ENCODE measurements at places on chromosomes 12 and 14.

DNA sequence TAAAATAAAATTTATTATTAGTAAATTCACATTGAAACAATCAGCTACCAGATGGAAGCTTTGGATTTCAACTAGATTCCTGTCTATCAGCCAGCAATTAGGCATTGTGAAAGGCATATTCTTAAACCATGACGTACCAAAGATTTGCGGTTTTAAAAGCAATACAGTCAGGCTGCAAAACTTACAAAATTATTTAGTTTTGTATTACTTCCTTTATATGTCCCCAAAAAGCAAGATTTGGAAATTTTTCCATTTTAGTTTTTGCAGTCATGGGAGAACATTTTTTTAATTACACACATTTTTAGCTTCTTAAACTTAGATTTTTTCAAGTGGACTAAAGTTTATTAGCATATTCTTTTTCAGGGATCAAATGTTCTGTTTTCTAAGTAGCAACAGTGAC, 225.0 kb upstream of the KITLG start:
- DNase-seq: peak; percentile 63

DNA sequence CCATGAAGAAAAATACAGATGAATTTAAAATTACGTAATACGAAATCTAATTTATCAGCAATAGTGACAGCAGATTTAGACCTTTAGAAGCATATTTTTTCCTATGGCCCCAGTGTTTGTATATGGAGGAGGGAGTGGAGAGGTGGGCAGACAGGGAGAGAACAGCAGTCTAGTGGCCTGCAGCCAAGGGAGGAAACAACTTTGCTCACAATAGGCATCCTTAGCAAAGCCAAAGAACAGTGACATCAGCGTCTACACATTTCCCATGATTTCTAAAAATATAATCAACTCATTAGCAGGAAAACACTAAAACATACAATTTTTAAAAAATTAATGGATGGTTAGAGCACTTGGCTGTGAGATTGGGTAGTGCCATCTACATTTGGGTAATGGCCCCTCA, 622.6 kb upstream of the ATP2B1 start:
- peak; percentile 6 for DNase-seq

- no peak for DNase-seq
Measured at GRCh38 chr14:22715186-22715812, 51.2 kb upstream of the OXA1L start.

DNA sequence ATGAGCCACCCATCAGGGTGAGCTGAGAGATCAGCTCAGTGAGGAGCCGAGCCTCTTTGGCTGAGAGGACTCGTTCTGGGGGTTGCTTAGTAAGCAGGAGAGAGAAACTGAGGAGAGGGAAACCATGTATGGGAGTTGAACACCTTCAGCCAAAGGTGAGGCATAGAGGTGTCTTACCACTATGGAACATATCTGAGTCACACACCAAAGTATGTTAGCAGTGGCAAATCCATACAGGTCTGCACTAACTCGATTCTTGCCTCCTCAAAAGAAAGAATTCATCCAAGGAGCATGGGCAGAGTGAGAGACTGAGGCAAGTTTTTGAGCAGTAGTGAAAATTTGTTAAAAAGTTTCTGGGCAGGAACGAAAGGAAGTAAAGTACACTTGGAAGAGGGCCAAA, 46.7 kb upstream of the RNU6-8 start:
- no peak for DNase-seq

GRCh38 chr12:93006471-93007208, 77.5 kb upstream of the EEA1 start:
- DNase-seq: no peak

- DNase-seq: no peak
Measured at GRCh38 chr12:131357185-131357747, 353.6 kb upstream of the SFSWAP start.

GRCh38 chr12:107541001-107541705, 144.4 kb upstream of the PWP1 start:
- DNase-seq: no peak

DNA sequence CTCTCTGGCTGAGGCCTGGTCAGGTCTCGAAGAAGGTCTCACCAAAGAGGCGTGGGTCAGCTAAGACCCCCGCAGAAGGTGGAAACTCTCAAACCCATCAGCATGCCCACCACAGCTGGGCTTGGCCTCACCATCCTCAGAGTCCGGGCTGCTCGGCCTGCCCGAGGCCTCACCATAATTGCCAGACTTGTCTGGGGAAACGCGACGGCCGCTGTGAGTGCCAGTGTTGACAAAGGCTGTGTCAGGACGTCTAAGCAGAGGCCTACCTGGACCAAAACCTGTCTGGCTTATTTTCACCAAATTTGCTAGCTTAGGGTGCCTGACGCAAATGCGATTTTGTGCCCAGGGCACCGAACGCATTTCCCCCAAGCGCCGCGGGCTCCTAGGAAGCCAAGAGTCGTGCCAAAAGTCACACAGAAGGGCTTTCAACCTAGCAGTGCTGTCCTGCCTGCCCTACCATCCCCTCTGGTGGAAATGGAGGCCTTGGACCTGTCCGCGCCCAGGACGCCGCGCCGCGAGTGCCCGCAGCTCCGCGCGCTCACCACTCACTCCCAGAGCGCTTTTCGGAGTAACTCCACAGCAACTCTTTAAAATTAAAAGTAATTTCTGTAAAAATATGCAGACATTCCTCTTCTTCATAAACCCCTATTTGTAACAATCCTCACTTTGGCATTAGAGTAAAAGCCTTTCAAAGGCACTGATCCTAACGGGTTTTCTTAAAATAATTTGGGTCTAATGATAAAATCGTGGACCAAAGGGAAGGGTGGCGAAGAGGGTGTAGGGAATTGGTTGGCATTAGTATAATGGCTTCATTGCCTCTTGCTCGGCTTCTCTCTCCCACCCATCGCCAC, 1.2 kb upstream of the ALX1 start:
- no peak for DNase-seq

- DNase-seq: no peak
Measured at GRCh38 chr12:28114488-28114887, 75.8 kb upstream of the CCDC91 start.

DNA sequence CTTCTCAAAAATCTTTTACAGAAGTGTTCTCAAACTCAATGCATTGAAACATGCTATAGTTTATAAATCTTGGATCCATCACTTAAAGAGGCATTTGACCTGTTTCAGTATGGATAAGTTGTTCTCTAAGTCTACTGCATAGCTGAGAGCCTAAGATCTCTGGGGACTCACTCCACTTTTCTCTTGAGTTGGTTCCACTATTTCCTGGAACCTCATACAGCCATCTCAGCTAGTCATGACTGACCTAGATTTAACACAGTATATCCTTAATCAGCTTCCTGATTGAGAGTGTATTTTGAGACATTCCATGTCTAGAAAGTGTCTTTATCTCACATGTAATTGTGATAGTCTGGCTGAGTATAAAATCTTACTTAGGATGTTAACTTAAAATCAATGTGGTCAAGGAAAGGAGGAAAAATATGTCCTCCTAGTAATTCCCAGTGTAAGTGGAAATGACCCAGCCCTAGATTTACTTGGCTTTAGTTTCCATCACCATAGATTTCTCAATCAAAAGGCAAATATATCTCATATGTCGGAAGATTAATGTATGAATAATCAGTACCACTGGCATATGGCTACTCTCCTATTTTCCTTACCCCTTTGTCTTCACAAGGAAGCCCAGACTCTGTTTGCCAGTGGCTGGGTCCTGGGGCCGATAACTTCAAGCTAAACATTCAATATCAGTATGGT, 61.9 kb downstream of the KICS2 start:
- peak; percentile 53 for DNase-seq

GRCh38 chr14:22579236-22579635, 9.8 kb downstream of the DAD1 start:
- DNase-seq: no peak

DNA sequence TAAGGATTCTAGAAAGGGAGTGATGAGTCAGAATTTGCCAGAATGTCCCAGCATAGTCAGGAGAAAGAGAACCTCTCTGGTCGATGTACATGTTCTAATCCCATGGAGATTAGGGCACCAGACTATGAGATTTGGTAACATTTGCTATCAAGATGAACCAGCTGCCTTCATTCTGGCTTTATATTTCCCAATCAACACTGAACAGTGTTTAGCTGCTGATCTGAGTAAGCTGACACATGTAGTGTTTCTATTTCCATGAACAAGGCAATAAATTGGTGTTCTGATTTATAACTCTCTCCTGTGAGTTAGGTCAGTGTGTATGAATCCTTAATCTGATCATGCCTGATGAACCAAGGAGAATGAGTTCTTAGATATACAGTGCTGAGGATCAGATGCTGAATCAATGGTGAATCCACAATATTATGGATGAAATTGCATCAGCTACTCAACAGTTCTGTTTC, 158.0 kb upstream of the AMIGO2 start:
- peak; percentile 16 for DNase-seq

DNA sequence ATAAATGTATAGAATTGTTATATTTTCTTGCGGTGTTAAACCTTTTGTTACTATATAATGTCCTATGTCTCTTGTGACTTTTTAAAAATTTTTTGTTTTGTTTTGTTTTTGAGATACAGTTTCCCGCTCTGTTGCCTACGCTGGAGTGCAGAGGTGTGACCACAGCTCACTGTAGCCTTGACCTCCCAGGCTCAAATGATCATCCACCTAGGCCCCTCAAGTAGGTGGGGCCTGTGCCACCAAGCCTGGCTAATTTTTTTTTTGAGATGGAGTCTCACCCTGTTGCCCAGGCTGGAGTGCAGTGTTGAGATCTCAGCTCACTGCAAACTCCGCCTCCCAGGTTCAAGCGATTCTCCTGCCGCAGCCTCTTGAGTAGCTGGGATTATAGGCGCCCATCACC, 26.5 kb upstream of the RCOR1 start:
- no peak for DNase-seq

GRCh38 chr14:55085060-55085660, 33.7 kb downstream of the MAPK1IP1L start:
- no peak for DNase-seq

- DNase-seq: peak; percentile 18
Measured at GRCh38 chr12:72141381-72141780, 130.8 kb upstream of the TRHDE start.

- peak; percentile 75 for DNase-seq
Measured at GRCh38 chr14:74963705-74964271, 8.4 kb upstream of the PGF start.

GRCh38 chr14:75977582-75977943, 4.2 kb downstream of the TGFB3 start:
- no peak for DNase-seq

- DNase-seq: no peak
Measured at GRCh38 chr12:57044468-57044867, 5.5 kb downstream of the MYO1A start.

DNA sequence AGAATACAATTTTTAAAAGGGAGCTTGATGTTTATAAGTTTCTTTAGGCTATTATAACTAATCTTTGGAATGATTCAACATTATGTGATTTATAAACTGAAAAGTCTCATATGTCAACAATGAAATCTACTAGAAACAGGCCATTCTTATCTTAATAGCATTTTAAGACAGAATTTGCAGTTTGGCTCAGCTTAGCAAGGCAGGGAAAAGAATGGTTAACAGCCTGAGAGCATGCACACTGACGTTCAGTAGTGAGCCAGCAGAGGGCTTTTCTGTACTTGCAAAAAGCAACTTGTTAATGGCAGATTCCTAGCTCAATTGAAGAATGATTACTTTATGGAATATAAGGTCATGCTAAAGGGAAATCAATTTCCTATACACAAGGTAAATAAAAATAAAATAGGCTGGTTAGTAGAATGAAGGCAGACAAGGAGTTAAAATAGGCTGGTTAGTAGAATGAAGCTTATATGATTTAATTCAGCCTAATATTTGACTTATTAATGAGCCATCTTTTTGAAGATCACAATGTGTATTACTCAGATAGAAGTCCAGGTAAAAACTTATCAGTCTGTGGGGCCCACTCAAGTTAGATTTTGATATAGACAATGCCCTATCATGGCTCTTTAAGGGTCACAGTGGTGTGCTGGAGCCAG, 95.9 kb downstream of the OTOGL start:
- peak; percentile 72 for DNase-seq
